COR-L47 (cell line): ENCODE measurements at places on chromosomes 7 and 10.

GRCh38 chr7:95427914-95428516 lies 6.8 kb downstream of the PON2 start:
- DNase-seq = no peak

GRCh38 chr7:78953726-78954363 lies 499.6 kb downstream of the MAGI2 start:
- no peak for DNase-seq

DNA sequence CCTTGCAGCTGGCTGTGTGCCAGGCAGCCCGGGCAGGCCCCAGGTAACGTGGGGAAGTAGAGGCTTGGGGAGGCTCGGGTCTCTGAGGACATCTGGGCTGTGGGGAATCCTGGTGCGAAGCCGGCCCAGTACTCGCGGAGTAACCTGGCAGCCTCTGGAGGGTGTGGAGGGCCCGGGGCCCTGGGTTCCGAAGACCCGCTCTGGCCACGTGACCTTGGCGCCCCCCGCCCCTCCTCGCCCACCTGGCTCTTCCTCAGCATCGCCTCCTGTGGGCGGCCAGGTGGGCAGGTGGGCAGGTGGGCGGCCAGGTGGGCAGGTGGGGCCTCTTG lies 143.1 kb downstream of the WDR37 start:
- DNase-seq = no peak

- no peak for DNase-seq
Observed at GRCh38 chr7:158408318-158408920, 179.2 kb downstream of the PTPRN2 start.

GRCh38 chr10:127935071-127935561 lies 28.2 kb downstream of the PTPRE start:
- no peak for DNase-seq

GRCh38 chr7:140653319-140654108 lies 12.9 kb upstream of the DENND2A start:
- DNase-seq = peak; percentile 78

DNA sequence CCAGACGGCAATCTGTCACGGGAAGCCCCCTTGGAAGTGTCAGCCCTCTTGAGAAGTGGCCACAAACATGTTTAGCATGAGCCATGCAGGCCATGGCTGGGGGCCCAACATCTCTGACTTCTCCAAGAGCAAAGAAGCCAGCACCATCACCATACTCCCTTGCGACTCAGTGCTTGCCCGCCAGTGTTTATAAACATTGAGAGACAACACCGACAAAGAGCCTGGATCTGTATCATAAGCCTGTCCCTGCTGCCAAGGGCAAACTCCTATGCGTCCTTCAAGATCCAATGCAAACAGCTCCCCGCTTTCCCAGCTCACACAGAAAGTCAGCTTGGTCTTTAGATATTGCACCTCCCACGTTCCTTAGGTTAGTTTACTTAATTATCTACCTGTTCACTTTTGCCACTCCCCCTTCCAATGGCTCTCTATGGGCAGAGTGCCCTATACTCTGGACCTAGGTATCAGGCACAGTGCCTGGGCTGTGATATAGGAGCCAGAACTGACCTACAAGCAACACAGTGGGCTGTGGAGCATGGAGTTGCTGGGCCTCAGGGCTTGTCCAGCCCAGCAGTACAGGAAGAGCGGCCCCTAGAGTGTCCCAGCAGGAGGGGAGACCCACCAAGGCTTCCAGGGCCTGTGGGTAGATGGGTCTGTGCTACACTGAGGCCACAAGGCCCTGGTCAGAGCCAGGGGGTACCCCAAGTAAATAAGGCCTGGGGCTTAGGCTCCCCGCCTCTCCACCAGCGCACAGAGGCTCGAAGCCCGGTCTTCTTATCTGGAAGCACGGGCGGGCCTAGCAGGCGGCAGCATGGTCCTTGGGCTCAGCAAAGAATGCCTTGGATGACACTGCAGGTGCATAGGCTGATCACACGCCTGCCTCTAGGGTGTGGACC lies 37.7 kb downstream of the CAMK2B start:
- no peak for DNase-seq

DNA sequence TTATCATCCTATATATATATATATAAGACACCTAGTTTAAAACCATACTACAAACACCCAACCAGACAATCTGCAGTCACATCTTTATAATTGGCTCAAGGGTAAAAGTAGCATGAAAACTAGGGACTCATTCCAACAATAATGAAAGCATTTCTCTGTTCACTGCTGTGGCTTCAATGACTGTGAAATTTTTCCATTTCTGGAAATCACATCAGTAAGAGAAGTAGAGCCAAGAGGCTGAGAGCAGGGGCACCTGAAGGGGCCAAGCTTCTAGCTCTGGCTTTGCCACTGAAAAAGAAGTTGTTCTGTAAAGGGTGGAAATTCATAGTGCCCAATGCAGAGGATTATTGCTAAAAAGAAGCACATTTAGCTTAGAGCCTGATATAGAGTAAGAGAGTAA lies 158.6 kb upstream of the GLI3 start:
- no peak for DNase-seq

- no peak for DNase-seq
Observed at GRCh38 chr7:41445946-41446345, 256.9 kb downstream of the INHBA start.

- no peak for DNase-seq
Observed at GRCh38 chr7:156612930-156613329, 27.6 kb upstream of the RNF32 start.

DNA sequence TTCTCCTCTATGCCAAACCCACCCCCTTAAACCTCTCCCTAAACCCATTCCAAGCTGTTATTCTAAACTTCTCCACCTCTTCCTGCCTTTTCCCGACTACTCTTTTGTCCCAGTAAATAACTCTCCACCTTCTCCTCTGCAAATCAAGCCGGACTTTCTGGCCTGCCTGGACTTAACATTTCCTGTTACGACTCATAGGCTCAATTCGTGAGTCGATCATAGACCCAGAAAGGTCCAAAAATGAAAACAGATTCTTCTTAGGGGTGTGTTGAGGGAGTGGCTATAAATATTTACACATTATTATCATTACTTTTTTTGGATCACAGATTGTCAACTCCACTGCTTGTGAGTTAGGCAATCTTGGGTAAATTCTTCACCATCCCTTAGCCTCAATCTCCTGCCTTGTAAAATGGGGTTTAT lies 59.0 kb upstream of the HABP2 start:
- no peak for DNase-seq

DNA sequence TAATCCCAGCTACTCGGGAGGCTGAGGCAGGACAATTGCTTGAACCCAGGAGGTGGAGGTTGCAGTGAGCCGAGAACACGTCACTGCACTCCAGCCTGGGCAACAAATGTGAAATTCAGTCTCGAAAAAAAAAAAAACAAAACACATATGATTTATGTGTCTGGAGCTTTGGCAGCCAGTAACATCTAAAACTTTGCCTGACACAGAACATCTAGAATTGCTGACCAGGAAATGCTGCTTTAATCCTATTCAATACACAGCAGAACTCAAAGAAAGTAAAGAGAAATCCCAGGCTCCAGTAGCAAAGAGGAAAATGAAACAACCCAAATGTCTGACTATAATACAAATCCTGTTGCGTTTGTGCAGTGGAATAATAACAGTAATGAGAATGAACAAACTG lies 4.5 kb upstream of the CCDC6 start:
- no peak for DNase-seq

- peak; percentile 47 for DNase-seq
Observed at GRCh38 chr10:117442944-117443685, 67.9 kb upstream of the PDZD8 start.

DNA sequence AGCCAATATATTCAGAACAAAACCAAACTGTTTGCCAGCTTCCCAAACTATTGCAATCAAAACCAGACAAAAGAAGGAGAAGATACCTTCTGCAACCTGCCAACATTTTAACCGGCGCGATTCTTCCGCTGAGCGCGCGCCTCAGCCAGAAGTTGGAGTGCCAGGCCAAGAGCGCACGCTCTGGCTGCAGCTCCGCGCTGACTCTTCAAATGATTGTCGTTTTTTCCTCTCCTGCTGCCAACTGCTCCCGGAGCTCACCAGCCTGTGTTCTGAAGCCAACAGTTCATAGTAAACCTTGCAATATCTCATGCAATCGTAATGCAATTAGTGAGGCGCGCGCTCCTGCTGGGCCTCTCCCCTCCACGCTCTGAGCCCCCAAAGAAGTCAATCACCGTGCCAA lies 259.7 kb upstream of the MGMT start:
- no peak for DNase-seq

GRCh38 chr10:116096526-116096925 lies 176.5 kb downstream of the GFRA1 start:
- DNase-seq = no peak

DNA sequence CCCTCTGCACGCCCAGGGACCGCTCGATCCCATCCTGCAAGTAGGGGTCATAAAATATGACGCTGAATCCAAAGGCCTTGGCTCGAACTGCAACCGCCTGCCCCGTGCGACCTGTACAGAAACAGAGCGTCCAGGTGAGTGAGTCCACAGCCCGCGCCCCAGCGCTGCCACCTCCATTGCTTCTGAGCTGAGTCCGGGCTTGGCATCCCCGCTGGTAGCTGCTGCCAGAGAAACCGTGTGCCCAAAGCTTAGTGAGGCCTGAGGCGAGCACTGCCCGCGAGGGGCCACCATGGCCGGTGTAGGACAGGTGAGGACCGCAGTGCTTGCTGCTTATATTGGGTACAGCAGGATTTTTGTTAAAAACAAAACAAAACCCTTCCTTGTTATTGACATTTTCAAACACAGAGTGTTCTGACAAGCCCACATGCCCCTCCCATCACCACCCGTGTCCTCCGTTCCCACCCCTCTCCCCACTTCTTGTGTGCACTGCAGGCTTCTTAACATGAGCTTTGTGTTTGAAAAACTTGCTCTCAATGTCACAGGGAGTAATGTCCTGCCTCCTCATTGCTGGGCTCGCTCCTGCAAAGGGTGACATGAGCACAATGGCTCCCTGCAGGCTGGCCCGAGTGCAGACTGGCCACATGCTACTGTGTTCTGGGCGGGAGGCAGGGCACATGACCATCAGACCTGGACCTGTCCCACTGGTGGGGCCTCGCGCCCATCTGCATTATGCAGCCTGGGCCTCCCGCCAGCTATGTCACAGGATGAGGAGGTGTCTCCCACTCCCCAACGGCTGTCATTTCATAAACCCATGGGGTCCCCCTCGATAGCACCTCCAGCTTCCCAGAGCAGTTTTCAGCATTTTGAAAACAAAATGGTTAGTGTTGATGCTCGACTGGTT lies 52.9 kb downstream of the ZRANB1 start:
- DNase-seq = no peak

- no peak for DNase-seq
Observed at GRCh38 chr10:15715619-15716227, 4.0 kb downstream of the ITGA8 start.

- DNase-seq = peak; percentile 50
Observed at GRCh38 chr10:101214446-101215396, 14.5 kb downstream of the LBX1 start.

- no peak for DNase-seq
Observed at GRCh38 chr10:1858547-1858946, 121.2 kb upstream of the ADARB2 start.

DNA sequence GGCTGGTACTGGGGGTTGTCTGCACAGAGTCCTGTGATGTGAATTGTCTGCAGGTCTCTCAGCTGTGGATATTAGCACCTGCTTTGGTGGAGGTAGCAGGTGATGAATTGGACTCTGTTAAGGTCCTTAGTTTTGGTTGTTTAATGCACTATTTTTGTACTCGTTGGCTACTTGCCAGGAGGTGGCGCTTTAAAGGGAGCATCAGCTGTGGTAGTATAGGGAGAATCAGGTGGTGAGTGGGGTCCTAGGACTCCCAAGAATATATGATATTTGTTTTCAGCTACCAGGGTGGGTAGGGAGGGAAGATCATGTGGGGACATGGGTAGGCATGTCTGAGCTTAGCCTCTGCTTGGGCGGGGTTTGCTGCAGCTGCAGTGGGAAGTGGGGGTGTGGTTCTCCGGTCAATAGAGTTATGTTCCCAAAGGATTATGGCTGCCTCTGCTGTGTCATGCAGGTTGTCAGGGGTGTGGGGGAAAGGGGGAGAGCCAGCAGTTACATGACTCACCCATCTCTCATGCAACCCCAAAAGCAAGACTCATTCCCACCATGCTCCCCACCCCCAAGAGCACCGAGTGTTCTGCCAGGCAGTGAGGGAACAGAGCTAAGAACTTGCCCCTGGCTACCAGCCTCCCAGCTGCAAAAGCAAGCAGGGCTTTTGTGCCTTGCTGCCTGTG lies 53.7 kb upstream of the ZNF273 start:
- peak; percentile 62 for DNase-seq

DNA sequence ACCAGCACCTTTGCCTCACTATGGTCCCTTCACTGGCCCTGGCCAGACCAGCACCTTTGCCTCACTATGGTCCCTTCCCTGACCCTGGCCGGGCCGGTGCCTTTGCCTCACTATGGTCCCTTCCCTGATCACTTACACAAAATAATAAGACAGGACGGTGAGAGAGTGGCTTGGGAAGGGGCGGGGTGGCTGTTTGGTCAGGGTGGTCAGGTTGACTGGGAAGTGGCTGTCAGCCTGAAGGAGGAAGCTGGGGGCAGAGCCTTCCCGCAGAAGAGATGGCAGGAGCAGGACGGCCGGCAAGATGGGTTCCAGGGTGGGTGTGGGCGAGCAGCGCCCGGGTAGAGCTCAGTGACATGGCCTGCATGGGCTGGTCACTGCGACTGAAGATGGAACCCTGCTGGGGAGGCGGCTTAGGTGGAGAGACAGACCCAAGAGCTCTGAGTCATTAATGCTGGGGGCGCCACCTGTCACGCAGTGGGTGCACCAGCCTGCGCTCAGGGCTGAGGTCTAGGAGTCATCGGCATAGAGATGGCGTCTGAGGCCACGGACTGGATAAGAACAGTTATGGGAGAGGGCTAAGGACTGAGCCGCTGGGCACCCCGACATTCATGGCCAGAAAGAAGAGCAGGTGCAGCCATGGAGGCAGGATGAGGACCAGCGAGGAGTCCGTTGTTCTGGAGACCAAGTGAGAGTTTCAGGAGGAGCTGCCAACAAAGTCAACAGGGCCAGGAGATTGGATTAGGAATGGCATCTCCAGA lies 91.8 kb downstream of the CHST15 start:
- DNase-seq = no peak
